Stimulated activated CD4-positive, alpha-beta T cell treated with anti-CD3 and anti-CD28 coated beads, Interleukin-12 subunit alpha, Interleukin-12 subunit beta, amount 100 ng/mL, for 24 hours (primary cell): ENCODE measurements at places on chromosomes 5 and 9.

- no peak for DNase-seq
Observed at GRCh38 chr5:43730832-43731342, 127.9 kb downstream of the NNT start.

- DNase-seq, result no peak
Observed at GRCh38 chr9:5938449-5938848, 47.8 kb downstream of the MLANA start.

- no peak for DNase-seq
Observed at GRCh38 chr9:135714242-135715055, 12.5 kb downstream of the KCNT1 start.

GRCh38 chr5:73497497-73498056 is 665 bp upstream of the BTF3 start:
- no peak for DNase-seq

DNA sequence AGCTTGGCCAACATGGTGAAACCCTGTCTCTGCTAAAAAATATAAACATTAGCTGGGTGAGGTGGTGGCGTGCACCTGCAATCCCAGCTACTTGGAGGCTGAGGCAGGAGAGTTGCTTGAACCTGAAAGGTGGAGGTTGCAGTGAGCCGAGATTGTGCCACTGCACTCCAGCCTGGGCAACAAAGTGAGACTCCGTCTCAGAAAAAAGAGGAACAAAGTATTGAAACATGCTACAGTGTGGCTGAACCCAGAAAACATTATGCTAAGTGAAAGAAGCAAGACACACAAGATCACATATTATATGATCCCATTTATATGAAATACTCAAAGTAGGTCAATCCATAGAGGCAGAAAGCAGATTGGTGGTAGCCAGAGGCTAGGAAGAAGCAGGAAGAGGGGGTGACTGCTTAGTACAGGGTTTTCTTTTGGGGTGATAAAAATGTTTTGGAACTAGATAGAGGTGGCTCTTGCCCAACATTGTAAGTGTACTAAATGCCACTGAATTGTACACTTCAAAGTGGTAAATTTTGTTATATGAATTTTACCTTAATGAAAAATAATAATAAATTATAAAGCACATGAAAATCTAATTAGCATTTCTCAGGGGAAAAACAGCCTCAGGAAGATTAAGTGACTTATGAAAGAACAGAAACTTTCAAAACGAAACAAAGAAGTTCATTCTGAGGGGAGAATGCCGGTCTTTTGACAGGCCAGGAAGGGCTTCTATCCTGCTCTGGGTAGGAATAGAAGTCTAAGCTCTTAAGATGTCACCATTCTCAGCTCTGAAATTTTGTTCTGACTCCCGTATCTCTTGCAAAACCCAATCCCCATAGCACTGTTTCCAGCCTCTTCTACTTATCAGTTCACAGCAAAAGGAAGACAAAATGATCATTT is 161.1 kb upstream of the TBCA start:
- DNase-seq, result no peak

DNA sequence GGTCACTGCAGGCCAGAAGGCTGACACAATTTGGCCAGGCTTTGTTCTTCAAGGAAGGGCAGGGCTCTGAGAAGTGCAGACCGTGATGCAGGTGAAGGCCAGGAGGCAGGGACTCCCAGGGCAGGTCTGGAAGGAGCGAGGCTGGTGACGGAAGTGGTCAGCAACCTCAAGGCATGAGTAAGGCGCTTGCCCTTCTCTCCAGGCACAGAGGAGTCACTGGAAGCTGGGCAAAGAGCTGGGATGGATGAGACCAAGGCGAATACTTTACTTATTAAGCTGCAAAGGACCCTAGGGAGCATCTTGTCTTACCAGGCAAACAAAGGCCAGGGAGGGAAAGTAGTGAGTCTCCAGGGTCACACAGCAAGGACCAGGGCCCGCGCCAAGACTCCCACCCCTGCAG is 18.6 kb downstream of the IRF1 start:
- DNase-seq, result no peak

DNA sequence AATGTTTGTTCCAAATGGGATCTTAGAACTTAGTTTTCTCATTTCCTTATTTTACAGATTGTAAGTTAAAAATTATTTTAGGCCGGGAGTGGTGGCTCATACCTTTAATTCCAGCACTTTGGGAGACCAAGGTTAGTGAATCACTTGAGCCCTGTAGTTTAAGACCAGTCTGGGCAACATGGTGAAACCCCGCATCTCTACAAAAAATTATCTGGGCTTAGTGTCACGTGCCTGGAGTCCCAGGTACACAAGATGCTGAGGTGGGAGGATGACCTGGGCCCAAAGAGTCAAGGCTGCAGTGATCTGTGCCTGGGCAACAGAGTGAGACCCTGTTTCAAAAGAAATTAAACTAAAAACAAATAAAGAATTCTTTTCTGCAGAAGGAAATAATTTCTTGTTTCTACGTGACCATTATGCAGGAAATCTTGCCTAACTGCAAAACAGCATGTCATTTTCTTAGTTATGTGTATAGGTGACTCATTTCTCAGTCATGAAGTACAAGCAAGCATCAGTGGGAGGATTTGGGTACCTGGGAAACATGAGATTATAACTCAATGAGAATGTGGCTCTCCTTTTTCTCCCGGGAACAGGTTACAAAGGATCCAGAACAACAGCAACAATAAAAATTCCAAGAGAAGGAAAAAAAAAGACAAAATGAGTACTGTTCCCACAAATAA is 375.1 kb upstream of the ST8SIA4 start:
- DNase-seq, result no peak

GRCh38 chr5:54254482-54255198 is 55.7 kb downstream of the ARL15 start:
- no peak for DNase-seq

DNA sequence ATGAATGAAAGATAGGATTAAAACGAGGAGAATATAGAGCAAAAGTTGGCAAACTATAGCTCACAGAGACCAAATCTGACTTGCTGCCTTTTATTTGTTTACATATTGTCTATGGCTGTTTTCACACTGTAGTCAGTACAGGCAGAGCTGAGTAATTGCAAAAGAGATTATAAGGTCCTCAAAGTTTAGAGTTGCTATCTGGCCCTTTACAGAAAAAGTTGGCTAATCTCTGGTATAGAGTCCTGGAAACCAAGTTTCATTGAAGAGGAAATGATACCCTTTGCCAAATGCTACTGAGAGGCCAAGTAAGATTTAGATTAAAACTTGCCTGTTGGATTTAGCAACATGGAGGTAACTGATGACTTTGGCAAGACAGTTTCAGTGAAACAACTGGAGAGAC is 36.0 kb downstream of the LYRM7 start:
- no peak for DNase-seq

GRCh38 chr5:145924849-145925248 is 11.5 kb upstream of the SH3RF2 start:
- DNase-seq, result no peak

- DNase-seq, result no peak
Observed at GRCh38 chr9:91885746-91886413, 64.1 kb downstream of the ROR2 start.

DNA sequence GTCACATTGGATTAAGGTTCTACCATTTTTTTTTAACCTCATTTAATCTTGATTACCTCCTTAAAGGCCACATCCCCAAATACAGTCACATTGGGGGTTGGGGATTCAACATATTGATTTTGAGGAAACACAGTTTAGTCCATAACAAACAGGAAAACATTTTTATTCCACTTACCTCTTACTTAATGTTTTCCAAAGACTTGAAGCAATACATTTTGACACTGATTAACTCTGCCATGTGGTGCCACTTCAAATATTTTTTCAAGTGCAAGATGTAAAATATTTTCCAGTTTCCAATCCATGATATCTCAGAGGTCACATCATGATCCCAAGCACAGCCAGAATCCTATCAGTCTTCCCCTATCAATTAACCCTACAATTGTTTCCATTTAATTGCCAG is 548.0 kb downstream of the CSNK1G3 start:
- no peak for DNase-seq

- DNase-seq, result no peak
Observed at GRCh38 chr9:91150998-91151717, 210.6 kb downstream of the AUH start.

DNA sequence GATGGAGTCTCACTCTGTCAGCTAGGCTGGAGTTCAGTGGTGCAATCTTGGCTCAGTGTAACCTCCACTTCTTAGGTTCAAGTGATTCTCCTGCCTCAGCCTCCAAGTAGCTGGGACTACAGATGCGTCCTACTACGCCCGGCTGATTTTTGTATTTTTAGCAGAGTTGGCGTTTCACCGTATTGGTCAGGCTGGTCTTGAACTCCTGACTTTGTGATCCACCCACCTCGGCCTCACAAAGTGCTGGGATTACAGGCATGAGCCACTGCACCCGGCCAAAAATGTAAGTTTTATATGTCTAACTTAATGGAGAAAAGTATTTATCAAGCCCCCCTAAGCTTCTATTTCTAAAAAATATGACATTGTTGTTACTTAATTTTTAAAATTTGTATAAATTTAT is 98.2 kb upstream of the RIOK2 start:
- no peak for DNase-seq

- no peak for DNase-seq
Observed at GRCh38 chr5:20114526-20114925, 126.5 kb upstream of the CDH18 start.

- DNase-seq, result no peak
Observed at GRCh38 chr9:99305820-99306811, 84.0 kb downstream of the SEC61B start.

DNA sequence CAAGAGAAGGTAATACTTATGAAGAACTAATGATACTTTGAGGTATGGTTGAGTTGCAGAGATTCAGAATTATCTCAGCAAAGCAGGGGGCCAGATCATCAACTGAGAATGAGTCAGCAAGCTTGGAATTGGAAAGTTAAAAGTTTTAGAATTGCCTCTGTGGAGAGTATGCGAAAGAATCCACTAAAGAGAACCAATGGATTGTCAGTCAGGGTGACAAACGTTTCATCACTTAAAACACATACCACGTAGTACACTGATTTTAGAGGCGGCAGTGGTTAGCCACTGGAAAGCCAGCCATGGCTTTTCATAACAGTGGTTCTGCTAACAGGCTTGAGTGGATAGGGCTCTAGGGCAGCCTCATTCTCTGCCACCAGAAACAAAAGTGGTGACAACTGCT is 30.7 kb downstream of the AOPEP start:
- DNase-seq, result no peak
